ENCODE measurements at places on chromosomes 3 and 15.

- no peak for DNase-seq
These were observed 5.5 kb downstream of the SSUH2 start for GRCh38 chr3:8638994-8639658.

DNA sequence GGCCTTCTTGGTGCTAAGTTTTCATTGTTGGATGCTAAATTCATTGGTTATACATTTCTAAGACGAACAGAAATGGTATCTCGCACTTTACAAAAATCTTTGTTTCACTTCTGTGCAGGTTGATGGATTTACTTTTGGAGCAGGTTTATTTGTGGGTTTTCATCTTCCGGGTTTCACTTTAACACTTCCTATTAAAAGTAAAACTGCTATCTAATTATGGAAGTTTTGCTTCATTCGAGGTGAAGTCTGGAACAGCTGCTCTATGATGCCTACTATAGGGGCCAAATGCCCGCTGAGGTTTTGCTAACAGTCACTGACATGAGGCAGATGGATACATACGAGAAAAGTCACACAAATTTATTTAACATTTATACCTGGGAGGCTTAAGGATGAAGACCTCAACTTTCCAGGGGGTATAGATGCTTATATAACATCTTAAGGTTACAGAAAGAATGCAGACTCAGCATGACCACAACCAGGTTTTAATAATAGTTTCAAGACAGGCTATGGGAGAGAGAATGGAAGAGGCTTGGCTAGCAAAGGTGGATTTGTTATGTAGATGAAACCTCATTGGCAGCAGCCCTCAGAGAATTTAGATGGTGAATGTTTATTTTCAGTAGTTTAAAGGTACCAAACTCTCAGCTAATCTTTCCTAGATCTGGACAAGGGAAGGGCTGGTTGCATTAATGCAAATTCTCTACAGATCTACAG lies 54.2 kb downstream of the OSTN start:
- no peak for DNase-seq

- no peak for DNase-seq
These were observed 2.1 kb downstream of the SLCO2A1 start for GRCh38 chr3:134027631-134028030.

DNA sequence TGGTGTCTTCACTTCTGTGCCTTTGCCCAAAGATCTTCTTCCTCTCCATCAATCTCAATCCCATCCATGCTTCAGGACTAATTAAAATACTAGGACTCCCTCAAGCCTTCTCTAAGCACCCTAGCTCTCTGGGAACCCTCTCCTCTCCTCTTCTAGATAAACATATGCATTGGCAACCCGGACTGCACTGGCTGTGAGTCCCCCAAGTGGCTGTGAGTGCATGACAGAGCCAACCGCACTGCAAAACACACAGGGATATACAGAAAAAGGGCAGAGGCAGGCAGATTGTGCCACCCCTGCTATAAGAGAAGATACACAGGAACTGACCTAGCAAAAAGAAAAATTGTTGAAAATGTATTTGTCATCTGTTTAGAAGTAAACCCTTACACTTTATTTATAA lies 457.1 kb downstream of the MFSD1 start:
- DNase-seq = no peak

DNA sequence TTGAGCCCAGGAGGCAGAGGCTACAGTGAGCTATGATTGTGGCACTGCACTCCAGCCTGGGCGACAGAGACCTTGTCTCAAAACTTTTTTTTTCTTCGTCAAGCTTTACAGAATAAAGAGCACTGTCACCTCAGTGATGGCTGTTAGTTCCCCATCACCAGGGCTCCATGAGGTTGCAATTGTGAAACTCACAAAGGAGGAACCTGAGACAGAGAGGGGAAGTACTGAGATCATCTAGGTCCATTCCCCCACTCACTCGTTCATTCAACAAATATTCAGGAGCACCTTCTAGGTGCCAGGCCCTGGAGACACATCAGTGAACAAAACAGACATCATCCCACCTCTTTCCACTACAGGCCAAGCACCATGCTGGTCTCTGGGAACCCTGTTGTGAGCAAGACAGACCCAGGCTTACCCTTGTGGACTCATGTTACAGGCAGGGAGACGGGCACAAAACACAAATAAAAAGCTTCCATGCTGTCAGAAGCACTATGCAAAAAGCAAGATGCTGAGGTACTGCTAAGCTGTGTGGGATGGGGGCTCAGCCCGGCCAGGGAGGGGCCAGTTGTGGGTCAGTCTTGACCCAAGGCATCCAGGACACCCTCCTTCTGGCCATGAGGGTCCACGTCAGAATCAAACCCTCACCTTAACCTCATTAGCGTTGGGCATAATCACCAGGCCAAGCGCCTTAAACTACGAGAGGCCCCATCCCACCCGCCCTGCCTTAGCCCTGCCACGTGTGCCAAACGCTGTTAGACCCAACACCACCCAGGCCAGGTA lies 2.1 kb upstream of the RHO start:
- no peak for DNase-seq

GRCh38 chr3:113685956-113686721 lies 10.3 kb downstream of the USF3 start:
- DNase-seq = no peak

DNA sequence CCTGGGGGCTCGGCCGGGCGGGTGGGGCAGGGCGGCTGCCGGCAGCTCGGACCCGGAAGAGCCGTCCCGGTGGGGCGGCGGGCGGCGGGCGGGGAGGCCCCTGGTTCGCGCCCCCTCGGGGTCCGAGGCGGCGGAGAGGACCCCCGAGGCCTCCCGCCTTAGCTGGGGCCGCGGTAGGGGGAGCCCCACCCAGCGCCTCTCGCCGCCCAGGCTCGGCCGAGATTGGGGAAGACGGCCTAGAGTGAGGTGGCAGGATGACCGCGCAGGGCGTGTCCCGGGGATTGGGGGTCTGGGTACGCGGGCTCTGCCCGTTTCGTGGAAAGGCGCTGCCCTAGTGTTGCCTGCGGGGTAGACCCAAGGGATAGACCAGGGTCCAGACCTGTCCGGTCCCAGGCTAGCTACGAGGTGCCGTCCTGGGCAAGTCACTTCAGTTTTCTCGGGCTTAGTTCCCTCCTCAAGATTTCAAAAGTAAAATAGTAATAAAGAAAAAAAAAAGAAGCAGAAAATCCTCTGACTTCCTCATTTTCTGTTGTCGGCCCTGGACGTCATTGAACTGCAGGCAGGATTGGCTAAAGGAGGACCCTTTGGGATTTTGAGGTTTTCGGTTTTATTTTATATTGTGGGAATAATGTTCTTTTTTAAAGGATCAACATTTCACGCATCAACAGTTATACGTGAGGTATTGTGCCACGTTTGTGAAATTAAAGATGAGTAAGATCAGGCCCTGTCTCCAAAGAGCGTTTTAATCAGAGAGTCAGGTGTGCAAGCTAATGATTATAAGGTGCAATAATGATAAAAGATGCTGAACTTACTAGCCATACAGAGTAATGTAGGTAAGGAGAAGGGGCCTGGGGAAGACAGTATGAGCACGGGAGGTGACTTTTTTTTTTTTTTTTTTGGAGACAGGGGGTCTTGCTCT lies 679 bp downstream of the IQGAP1 start:
- peak; percentile 27 for DNase-seq

DNA sequence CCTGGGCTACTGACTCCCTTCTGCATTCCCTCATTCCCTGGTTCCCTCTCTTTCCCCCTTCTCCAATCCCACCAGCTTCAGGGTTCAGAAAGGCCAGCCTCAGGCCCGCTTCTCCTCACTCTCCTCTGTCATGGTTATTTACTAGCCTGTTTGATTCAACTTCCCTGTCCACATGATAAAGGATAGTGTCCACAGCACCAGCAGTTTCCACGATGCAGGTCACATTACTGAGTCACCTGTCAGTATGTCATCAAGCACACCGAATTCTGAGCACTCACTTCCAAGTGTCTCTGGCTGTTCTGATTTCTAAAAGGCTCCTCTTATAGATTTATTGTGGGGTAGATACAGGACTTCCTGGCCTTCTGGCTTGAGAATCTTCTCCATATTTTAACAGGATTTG lies 96.6 kb upstream of the CTNNB1 start:
- no peak for DNase-seq

DNA sequence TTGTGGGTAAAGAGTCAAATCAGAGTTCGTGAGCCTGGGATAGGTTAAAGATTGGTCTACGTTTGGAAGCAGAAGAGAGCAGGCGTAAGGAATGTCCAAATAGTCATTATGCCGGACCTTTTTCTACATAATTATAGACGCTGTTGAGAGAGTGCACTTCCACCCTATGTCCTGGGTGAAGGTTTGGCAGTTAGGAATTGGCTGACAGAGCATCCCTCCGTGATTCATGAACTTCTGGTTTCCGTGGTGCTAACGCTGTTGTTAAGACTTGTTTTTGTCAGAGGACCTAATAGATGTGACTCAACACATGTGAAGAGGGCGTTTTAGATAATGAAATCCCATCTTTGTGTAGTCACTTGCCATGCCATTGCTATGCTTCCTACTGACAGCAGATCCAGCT lies 1.1 kb downstream of the EAF1 start:
- peak; percentile 17 for DNase-seq

- DNase-seq = no peak
These were observed 45.7 kb upstream of the ABI3BP start for GRCh38 chr3:101038880-101039279.

- no peak for DNase-seq
These were observed 5.3 kb downstream of the ZNF710 start for GRCh38 chr15:90006217-90007075.

All from activated CD4-positive, alpha-beta T cell treated with anti-CD3 and anti-CD28 coated beads, Interleukin-2, amount 50 U/mL, for 4 hours (primary cell).